A549 treated with DMSO at 1 μM for 4 hours (cell line): ENCODE measurements at places on chromosomes 5 and 9. TPM values are rescaled to one million over a fixed set of nuclear protein-coding genes. Genes with fewer than 3 reads are reported as not detected.

Gene SIT1
- not detected in 5 replicates for total RNA-seq

Gene RNF208
- total RNA-seq = 1.2 to 2.7 TPM (median 1.8 TPM) in 5 replicates

Gene ADAMTS16
- 1.6 to 3.7 TPM (median 2.0 TPM) in 5 replicates for total RNA-seq

Gene N4BP3
- total RNA-seq = 1.0 to 1.5 TPM (median 1.4 TPM) in 5 replicates

Gene SLIT3
- 14.9 to 21.9 TPM (median 17.9 TPM) in 5 replicates for total RNA-seq

Gene PCDHGB5
- total RNA-seq = 2.3 to 2.7 TPM (median 2.6 TPM) in 5 replicates

Gene QRFP
- total RNA-seq = not detected in 5 replicates

Gene FOXD1
- total RNA-seq = 16.1 to 22.6 TPM (median 18.1 TPM) in 5 replicates

Gene F2RL2
- 6.0 to 6.8 TPM (median 6.6 TPM) in 5 replicates for total RNA-seq

Gene BTNL3
- total RNA-seq = not detected in 5 replicates

Gene ADGRV1
- 0.49 to 1.1 TPM (median 0.76 TPM) in 5 replicates for total RNA-seq

Gene NDUFA8
- 96.3 to 108 TPM (median 104 TPM) in 5 replicates for total RNA-seq

Gene EPB41L4B
- total RNA-seq = 5.9 to 11.0 TPM (median 10.0 TPM) in 5 replicates

Gene BHMT
- total RNA-seq = not detected in 5 replicates

Gene CREB3
- 55.2 to 62.8 TPM (median 58.7 TPM) in 5 replicates for total RNA-seq

Gene PCSK5
- total RNA-seq = 0.89 to 1.5 TPM (median 1.0 TPM) in 5 replicates

Gene GAS1
- 0.05 to 0.08 TPM (median 0.06 TPM) in 4 of 5 replicates, not detected in the other for total RNA-seq

Gene REEP5
- 122 to 150 TPM (median 138 TPM) in 5 replicates for total RNA-seq

Gene OBP2B
- not detected in 5 replicates for total RNA-seq
